ENCODE measurements at places on chromosomes 4 and X.

DNA sequence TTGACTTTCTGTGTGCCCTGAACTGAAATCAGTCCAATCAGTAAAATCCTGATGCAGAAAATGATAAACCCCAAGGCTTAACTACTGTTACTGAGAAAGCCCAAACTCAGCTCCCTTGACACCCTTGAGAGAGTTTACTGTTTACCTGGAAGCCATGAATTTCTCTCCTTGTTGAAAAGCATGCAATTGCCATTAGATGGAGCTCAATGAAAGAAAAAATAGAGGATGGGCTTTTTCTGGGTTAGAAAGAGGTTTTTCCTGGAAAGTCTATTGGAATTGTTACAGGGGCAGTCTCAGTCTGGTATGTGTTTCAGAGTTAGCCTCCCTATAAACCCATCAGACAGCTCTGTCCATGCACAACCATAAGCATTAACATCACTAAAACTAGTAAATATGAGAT is 66.4 kb upstream of the C4orf54 start:
- no peak for DNase-seq

DNA sequence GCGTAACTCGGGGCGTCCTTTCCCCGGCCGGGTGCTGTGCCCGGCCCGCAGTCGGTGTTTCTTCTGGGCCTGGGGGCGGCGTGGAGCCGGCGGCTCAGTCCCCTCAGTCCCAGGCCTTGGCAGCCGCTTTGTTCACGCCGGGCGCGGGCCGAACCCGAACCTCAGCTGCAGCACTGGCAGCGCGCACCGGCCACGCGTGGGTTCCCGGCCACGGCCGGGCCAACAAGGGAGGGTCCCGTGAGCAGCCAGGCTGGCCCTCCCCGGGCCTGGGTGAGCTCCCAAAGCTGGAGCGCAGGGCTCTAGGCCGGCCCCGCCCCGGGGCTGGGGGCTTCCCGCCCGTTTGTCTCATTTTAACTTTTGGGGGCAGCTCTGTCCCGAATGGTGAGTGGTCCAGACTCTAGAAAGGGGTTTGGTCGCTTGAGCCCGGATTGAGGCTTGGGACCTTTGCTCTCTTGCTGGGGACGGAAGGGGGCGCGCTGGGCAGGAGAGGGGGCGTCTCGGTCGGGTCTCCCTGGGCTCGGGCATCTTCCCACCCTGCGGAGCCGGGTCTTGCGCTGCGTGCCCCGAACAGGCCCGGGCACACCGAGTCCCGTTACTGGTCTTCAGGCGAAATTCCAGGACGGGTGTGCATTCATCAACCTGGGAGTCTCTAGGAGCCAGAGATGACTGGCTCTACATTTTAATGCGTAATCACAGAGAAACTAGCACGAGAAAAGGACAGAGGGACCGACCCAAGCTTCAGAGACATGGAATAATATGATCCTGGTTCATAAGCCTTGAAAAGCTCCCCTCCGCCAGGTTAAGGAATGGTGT is 177.1 kb downstream of the CBR4 start:
- DNase-seq = no peak

DNA sequence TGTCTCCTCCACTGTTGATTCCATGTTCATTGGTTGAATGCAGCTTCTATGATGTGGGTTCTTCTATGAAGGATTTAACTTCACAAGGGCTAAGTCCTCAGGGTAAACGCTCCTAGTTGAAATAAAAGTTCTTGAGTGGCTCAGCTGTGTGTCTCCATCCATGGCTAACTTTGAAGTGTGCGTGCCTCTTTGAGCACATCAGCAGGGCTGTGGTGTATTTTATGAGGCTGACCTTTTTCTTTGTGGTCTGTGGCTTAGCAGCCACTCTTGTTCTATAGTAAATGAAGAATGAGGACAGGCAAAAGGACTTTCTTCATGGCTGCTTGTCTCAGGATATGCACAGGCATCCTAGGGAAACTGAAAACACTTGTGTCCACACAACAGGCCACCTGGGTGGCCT is 88.5 kb downstream of the KIT start:
- DNase-seq = no peak

GRCh38 chrX:153226344-153227185 is 47.5 kb downstream of the MAGEA1 start:
- no peak for DNase-seq

- DNase-seq = no peak
Observed at GRCh38 chr4:105994061-105994460, 98.8 kb downstream of the NPNT start.

DNA sequence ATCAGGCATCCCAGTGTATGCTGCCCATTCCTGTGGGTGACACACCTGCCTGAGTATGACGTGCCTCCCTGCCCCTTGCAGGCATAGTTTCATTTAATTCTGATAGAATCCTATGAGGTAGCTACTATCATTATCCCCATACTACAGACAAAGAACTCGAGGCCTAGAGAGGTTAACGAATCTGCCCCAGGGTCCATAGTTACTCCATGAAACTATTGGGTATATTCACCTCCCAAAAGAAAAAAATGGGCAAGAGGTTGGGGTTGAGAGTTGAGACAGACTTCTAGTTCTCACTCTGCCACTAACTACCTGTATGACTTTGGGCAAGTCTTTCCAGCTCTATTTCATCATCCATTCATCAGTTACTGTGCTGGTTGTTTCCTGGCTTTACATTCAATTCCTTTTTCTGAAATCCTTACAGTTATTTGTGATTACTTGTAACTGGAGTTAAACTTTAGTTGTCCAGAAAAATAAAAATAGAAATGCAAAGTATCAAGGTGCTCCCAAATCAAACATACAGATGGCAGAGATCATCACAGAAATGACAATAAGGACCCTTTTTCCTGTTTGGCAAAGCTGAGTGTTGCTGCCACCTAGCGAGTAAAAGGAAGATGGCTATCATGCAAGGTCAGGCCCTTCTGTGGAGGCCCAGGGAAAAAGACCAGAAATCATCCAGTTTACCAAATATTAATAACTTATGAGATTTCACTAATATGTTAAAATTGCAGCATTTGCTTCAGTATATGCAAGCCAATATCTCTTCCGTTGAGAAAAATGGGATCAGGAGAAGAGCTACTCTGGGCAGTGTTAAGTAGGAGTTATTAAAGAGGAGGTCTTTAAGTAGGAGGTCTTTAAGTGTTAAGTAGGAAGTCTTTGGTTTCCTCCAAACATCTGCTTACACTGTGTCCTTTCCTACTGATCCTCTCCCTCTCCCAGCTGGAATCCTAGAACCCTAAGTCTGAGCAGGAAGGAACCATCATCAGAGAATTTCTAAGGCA is 17.1 kb upstream of the MAP7D3 start:
- no peak for DNase-seq

- no peak for DNase-seq
Observed at GRCh38 chr4:138975225-138975624, 40.4 kb upstream of the NOCT start.

DNA sequence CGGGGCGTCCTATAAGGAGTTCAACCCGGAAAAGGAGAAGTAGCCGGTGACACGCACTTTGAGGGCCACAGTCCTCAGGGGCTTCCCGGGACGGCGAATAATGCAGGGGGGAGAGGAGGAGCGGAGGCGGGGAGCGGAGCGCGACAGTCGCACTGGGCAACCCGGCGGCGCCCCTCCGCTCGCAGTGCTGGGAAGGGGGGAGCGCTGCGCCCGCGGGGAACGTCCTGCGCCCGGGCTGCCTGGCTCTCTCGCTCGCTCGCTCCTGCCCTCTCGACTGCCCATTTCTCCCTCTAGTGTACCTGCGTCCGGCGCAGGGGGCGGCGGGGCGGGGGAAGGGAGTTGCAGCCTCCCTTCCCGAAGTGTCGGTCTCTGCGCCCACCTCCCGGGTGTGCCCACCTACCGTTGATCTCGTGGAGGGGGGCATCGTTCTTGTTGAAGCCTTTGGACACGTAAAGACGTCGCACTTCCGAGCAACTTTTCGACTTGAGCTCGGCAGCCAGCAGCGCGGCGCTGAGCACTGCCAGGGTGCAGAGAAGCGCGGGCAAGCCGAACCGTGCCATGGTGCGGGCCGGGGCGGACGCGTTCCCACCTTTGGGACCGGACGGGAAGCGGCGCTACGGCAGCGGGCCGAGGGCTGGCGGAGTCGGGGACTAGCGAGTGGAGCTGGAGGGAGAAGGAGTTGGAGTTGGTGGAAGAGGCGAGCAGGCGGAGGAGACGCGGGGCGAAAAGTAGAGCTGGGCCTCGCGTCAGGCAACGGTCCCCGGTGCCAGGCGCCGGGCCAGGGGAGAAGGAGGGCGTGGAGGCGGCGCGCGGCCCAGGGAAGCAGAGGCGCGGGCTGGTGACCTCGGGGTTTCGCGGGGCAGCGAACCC is 648 bp downstream of the GPC4 start:
- no peak for DNase-seq

GRCh38 chr4:6694177-6694901 is 661 bp downstream of the S100P start:
- DNase-seq = no peak

DNA sequence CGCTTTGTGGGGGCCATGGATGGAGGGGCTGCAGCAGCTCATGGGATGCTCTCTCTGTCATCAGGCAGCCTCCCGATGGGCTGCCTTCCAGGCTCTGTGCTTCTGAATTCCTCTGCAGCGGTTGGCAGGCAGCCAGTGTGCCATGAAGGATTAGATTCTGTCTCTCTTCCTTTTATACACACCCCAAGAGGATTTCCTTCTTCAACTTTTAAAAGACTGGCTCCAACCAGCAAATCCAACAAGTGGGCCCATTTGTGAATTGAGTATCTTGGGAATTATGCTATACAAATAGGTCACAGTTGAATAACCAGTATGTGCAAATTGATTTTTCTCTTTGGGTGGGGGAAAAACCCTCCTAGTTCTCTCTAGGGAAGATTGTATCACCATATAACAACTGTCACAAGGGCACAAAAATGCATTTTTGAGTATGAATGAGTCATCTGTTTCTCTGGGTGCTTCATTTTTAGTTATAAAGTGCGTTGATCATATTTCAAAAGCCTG is 96.8 kb upstream of the FAT1 start:
- no peak for DNase-seq

DNA sequence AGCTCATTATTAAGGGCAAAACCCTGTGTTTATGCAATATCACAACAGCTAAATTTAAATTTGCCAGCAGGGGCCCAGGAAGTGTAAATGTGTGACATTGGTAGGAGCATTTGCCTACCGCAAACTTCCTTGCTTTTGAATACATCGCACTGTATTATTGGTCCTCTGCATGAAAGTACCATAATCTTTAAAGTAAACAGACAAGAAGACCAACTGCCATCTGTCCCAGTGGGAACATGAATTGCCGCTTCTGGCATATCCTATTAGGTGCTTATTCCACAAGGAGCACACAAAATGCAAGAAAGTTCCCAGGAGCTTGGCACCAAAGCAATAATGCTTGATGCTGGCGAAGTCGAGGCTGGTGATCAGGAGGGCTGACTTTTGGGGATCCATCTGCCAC is 51.3 kb downstream of the SOD3 start:
- no peak for DNase-seq

DNA sequence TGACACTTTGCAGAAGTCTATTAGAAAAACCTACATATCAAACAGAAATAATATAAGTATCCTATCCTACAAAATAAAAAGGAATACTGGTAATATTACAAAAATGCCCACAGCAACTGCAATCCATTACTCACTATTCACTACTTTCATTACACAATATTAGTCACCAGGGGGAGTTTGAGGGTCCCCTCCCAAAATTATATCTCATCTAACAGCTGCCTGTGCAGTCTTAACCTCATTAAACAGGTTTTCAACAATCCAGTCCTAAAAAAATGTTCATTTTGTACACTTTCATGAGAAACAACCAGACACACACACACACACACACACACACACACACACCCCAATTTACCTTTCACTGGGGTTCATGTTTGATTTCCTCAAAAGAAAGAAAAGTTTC is 2.9 kb downstream of the CLOCK start:
- DNase-seq = no peak

DNA sequence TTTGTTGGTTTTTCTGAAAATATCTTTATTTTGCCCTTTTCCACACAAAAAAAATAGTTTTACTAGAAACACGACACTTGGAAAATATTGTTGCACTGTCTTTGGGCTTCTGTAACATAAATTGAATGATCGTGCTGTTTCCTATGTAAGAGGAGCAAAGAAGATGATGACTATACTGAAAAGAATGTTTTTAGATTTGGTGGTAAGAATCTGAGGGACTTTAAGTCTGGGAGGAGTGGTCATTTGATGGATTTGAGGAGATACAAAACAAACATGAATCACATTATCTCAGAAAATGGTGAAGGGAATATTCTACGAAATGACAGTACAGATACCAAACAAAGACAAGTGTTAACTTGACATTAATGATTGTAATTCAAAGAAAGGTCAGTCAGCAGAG is 328.8 kb downstream of the ADAM29 start:
- DNase-seq = no peak

- peak; percentile 22 for DNase-seq
Observed at GRCh38 chr4:153204247-153204671, at the start of gene TRIM2. Gene TRIM2, plus strand, starts transcription at chr4:153204443. Its CDS starts 88 bp downstream, at chr4:153204531.

Measured in NCI-H1105 (cell line).